ENCODE measurements at places on chromosomes 5 and 9.

DNA sequence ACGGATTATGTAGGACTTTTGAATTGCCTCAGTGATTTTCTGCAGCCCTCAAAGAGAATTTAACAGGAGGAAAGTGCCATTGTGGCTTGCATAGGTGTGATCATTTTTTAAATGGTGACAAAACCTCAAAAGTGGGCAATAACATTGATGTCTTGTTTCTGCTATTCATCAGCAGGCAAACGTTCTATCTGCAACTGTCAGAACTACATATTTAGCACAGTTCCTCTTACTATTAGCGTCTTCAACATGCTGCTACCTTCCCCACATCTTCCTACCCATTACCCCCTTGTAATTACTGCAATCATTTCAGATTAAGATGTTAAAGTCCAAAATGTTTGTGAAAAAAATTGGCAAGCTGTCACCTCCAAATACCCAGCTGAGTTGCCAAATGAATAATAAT, 254.6 kb downstream of the SMARCA2 start:
- no peak for DNase-seq

DNA sequence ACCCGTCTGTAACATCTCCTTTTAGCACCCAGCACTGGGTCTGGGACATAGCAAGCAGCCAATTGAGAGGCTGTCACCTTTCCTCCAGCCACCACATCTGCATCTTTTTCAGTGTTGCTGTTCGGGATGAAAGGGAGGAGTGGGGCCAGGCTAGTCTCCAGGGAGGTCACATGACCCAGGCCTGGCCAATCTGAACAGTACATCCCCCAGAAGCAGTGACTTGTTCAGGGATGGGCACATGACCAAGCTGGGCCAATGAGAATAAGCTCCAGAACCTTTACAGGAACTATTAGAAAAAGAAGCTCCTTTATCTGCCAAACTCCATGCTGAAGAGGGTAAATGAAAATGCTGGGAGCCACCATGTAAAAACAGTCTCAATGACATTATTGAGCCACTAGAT, 359.0 kb downstream of the SLIT3 start:
- no peak for DNase-seq

DNA sequence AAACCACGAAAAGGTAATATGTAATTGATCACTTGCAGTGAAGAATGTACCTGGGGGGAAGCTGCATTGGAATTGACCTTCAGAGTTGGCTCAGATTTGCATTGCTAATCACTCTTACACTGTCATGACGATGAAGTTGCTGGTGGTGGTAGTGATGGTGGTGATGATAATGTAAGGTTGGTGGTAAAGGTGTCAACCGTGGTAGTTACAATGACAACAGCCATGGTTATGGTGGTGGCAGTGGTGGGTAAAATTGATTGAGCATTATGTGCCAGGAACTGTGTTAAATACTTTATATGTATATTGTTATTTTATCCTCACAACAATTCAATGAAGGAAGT, 282.4 kb downstream of the NR3C1 start:
- DNase-seq = no peak

DNA sequence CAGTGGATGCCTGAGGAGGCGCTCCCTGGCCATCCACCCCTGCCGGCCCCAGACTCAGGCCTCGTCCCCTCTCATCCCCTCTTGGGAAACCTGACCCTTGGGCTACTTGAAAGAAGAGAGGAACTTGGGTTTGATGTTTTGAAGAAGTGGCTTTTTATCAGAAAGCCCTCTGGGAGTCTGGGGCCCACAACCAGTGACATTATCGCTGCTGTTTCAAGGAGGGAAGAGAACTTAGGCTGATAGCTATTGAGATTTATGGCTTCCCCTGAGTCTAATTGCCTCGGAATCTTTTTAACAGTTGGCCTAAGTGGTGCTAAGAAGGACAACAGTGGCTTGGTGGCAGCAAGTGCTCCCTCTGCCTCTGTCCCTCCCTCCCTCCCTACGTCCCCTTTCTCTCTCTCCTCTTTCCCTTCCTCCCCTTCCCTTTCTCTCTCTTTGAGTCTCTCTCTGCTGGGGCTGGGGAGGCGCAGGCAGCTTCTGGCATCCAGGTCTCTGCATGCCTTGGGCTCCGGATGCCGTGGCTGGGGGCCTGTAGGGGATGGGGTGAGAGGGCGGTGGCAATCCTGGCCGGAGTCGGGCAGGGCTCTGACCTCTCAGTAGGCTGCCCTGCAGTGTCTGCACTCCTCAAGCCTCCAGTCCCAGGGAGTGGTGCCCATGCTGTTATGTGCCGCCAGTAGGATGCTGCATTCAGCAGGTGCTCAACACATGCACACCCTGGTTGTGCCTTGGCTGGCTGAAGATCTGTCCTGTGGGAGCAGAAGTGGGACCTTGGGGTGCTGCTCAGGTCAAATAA, 49.6 kb upstream of the RXRA start:
- no peak for DNase-seq

DNA sequence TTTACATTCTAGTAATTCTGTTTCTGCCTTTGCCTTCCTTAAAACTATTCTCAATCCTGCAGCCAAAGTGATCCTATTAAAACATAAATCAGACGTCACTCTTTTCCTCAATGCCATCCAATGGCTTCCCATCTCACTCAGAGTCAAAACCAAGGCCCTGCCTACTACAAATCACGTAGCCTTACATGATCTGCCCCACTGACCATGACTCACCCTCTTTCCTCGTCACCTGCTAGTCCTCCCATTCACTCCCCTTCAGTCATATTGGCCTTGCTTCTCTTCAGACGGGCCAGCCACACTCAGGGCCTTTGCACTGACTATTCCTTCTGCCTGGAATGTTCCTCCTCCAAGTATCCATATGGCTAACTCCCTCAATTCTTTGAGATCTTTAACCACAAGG, 39.0 kb upstream of the DMXL1 start:
- peak; percentile 37 for DNase-seq

DNA sequence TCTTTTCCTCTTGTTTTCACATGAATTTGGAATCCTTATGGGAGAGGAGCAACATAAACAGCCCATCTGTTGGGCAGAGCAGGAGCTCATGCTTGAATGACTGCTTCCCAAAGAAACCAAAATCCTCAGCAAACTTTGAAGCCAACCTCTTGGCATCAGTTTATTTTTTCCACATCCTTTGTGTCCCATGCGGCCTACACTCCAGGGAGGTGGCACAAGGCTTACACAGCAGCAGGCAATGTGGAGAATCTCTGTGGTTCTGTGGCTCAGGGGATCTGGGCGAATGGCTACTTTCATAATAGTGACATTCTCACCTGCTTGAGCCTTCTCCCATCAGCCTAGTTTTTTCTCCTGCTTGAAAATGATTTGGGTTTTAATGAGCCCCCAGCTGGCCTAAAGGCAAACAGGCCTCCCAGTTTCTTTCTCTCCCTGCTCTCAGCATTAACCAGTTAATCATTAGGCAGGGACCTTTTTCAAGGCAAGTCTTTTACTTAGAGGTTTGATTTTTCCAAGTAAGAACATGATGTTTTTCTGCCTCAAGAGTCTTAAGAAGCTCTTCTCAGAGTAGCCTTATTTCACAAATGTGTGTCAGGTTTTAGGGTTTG, 370.3 kb downstream of the ARHGEF28 start:
- no peak for DNase-seq

DNA sequence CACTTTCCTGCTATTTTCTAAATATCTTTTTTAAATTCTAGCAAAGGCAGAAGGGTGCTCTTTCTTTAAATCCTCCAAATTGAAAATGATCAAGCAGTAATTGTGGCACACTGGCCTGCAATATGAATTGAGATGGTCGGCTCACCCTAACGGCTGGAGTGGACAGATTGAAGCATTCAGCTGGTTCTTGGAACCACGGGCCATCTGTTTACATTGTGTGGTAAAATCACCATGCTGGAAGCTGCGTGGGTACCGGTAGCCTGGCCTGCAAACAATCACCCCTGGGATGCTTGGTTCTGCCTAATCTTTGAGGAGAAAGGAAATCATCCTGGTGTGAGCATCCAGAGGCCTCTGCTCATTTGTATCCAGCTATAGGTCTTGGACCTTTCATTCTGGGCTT, 289.3 kb downstream of the ZNF608 start:
- no peak for DNase-seq

GRCh38 chr5:31225118-31225517, 31.6 kb downstream of the CDH6 start:
- DNase-seq = no peak

GRCh38 chr5:56250011-56250410, 16.9 kb upstream of the ANKRD55 start:
- no peak for DNase-seq

GRCh38 chr9:90059436-90059835, 454.6 kb downstream of the GADD45G start:
- DNase-seq = no peak

GRCh38 chr5:163889369-163889768, 383.9 kb downstream of the MAT2B start:
- DNase-seq = no peak

- no peak for DNase-seq
Observed at GRCh38 chr5:171081319-171081718, 219.5 kb downstream of the RANBP17 start.

DNA sequence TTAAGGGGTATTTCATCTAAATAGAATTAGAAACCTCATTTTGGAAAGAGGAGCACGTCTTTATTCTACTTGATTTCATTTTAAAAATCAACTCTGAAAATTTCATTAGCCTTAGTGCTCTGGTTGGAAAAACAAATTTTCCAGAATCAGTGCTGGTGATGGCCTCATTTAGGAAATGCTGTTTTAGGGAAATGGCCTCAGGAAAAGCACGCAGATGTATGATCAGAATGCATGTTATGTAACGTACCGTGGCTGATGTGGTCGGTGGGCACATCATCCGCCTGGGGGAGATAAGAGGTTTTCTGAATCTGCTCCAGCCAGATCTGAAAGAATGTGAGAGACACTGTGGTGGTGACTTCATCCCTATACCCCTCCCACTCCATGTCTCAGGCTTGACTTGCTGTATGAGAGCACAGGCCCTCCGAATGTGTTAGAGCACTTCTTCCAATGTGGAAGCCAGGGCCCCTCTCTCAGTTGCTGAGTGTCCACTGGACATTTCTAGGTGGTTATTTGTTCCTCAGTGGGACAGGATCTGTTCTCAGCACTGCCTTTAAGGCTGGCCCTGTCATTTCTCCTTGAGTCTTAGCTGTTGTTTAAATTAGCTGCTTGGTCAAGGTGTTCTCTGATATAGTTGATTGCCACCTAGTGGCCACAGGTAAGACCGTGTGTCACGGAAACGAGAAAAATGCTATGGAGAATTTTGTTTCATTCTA, 96.5 kb downstream of the ARHGAP26 start:
- DNase-seq = peak; percentile 14

DNA sequence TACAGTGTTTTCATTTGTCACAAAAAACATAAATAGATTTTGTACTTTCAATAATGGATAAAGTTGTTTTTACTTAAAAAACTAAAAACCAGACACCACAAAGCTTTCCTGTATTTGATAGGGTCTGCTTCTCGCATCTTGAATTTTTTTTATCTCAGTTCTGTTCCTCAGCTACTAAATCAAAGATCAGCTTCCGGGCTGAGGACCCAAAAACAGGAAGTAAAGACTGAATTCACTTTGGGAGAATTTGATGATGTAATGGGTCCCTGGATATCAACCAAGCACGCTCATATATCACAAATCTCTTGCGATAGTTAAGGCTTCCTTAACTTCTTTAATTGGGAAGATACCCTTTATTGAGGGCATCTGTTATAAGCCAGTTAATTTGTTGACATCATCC, 24.1 kb downstream of the ITK start:
- no peak for DNase-seq

- no peak for DNase-seq
Observed at GRCh38 chr5:9537223-9538141, 8.4 kb downstream of the SEMA5A start.

DNA sequence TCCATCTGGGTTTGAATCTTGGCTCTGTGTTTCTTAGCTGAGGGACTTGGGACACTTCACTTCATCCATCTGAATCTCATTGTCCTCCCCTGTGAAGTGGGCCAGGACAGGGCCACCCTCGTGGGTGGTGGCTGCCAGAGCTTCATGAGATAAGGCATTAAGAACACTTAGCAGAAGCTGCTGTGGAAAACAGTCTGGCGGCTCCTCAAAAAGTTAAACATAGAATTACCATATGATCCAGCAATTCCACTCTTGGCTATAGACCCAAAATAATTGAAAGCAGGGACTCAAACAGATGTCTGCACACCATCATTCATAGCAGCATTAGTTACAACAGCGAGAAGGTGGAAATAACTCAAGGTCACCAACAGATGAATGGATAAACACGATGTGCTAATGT, 42.4 kb upstream of the GGTA1 start:
- DNase-seq = no peak

- DNase-seq = no peak
Observed at GRCh38 chr5:177232761-177233160, 70.8 kb downstream of the RAB24 start.

GRCh38 chr9:81069923-81070322, 619.4 kb downstream of the TLE1 start:
- DNase-seq = no peak

DNA sequence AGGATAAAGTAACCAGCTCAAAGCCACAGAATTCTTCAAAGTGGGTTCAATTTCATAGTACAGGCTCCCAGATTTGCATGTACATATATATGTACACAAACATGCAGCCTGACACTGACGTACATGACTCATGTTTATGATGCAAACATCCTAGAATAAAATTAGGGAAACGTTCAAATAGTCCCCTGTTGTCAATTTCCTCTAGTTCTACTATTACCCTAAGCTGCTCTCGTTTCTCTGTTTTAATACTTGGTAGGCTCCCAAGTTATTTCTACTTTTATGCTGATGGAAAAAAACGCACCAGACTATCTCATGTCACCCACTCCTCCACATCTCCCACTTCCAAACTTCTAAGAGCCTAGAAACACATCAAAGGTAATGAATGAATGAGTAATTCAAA, 229.7 kb downstream of the EPB41L4A start:
- no peak for DNase-seq

DNA sequence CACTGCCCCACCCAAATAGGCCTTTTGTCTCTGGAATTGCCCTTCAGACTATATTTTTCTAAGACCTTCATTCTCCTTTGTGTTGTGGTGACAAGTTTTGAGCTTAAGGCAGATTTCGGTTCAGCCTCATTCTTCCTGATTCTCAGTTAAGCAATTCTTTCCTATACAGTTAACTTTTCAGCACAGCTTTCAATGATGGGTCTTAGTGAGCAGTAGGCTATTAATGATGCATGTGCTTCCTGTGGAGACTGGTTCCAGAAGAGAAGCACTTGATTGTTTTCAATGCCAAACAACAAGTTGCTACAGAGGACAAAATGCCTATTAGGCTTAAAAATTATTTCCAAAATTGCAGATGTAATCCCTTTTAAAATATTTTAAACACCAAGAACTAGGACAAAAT, 47.7 kb upstream of the TLX3 start:
- no peak for DNase-seq

Measured in GM06990 (cell line).